ENCODE measurements at places on chromosomes 2 and 18.

DNA sequence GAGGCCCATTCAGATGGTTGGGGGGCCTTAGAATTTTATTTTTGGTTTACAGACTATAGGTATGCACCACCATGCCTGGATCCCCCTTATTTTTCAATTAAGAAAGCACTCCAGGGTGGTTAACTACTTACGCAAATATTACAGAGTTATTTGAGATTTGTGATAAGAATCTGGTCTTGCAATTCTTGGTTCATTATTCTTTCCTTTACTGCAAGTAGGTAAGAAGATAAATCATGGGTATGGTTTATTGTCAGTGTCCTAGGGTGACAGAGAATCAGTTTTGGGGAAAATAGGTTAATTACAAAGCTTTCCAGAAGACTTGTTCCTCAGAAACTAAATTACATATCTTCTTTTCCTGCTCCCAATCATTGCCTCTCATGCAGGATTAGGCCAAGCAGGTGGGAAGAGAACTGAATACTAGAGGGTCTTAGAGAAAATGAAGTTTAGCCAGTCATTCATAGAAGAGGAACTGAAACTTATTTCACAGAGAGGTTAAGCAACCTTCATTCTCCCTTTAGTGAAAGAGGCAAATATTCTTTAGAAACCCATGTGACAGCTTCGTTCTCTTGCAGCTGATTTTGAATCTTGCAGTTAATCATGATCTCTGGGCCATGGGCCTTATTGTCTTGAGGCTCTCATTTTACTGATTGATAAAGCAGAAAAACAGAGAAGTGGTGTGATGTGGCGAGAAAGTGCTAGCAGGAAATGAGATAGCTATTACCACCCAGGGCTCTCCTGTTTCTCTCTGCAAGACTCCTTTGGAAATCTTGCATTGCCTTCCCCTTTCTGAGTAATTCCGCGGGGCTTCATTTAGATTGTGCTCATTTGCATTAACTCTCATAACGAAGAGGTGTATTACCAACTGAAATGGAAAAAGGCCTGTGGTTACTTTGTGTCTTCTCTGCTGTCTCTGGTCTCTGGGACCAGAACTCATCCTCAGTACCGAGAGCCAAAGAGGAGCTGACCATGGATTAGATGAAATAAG, 44.8 kb upstream of the ARHGAP25 start:
- DNase-seq, result no peak

- no peak for DNase-seq
Observed at GRCh38 chr2:44752761-44753160, 188.7 kb upstream of the SIX3 start.

DNA sequence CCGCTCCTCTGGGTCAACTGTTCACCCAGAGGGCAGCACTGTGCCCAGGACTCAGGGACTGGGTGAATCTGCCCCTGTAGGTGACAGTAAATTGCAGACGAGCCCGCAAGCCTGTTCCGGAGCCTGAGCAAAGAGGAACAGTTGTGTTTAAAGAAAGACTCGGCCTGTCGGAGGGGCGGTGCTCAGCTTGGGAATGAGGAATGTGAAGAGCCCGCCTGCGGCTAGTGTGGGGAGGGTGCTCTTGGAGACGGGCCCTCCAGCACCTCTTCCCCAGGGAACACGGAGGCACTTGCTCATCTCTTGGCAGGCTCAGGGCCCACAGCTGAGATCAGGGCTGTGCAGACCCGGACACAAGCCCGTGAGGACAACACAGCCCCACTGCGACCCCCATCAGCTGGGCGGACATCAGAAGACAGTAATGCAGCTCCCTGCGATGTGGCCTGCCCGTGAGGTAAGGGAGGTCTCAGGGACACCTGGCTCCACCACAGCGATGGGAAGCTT, 299.0 kb downstream of the NDUFA10 start:
- no peak for DNase-seq

DNA sequence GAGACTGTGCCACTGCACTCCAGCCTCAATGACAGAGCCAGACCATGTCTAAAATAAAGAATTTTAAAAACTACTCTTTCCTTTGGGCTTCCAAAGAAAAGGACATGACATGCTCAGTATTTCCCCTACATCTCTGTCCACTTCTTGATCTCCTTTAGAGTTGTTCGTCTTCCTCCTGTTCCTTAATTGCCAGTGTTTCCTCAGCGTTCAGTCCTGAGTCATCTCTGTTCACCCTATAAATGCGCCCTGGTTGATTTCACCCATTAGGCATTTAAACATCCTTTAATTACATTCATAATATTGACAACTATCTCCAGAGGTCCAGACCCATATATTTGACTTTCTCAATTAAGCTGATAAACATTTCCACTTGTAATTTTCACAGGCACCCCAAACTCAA, 64.0 kb downstream of the AAK1 start:
- DNase-seq, result no peak

DNA sequence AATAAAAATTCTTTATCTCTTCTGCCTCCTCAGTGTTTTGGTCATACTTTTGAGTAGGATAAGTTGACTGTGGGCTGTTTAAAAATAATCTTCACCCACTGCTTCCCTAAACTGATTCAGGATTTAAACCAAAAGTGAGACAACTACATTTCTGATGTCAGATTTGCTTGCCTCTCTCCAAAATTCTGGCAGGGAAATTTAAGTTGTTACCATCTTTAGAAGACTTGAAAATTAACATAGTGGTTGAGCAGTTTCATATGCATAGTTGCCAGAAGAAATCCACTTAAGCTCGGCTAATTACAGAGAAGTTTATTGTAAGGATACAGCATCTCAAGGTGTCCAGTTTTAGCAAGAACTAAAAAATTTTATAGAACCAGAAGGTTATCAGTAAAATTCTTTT, 57.0 kb downstream of the MAIP1 start:
- DNase-seq, result no peak

GRCh38 chr2:236753606-236754270, 184.1 kb downstream of the ACKR3 start:
- no peak for DNase-seq

- no peak for DNase-seq
Observed at GRCh38 chr2:135898234-135898786, 22.1 kb upstream of the MCM6 start.

GRCh38 chr2:101540518-101540917, 65.6 kb upstream of the RFX8 start:
- no peak for DNase-seq

DNA sequence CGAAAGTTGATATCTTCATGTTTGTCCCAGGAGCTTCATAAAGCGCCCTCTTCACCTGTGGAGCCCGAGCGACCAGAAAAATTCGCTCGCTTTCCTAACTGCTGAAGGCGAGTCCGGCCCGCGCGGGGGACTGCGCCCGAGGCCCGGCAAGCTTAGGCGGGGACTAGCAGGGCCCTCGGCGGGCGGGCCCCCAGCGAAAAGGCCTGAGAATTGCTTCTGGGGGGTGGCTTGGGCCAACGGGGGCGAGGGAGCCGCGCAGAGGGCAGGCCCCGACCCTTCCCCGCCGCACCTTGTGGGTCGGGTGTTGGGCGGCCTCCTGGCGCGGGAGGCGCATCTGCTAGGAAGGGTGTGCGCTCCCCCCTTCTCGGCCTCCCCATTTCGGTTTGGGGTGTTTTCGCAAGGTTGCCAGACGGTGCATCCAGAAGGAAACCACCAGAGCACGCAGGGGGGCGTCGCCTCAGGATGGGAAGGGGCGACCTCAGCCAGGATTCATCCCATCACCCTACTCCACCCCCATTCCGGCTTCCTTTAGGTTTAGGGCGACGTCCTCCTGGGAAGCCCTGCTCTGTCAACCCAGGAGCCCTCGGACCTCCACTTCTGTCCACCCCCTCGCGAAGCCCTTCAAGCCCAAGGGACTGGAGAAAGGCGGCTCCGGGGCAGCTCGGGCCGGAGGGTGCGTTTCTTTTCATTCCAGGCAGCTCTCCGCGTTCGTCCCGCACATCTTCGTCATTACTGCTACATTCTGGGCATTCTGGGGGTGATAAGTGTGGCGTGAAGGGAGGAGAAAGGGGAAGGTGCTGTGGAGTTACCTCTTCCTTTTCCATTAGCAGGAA, 9.1 kb downstream of the SP9 start:
- DNase-seq, result no peak

DNA sequence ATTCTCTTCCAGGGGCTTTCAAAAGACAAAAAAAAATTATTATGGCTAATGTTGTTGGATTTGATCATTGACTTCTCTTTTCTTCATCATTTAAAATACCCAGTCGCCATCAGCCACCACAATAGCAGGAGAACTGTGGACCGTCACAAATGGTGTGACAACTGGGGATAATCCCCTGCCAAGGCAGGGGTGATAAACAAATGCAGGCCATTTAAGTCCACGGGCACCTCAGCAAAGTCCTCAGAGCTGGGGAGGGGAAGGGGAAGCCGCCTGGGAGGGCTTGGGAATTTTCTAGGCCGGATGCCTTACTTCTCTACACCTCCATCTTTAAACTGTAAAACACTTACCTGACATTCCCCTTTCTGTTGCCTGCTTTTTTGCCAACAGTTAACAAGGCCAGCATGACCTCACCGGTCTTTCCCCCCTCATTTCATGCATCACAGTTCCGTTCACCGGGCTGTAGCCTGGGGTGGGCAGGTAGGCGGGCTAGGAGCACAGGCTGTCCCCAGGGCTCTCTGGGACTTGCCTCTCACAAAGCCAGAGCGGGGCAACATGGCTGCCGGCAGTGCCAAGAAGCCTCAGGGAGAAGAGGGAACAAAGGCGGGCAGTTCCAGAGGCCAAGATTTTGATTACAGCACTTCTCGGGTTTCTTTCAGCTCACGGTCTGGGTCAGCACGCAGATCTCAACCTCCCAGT, 820.4 kb downstream of the BCL11A start:
- no peak for DNase-seq

- DNase-seq, result no peak
Observed at GRCh38 chr2:235806986-235807750, 313.3 kb downstream of the AGAP1 start.

Measured in HS-5 (cell line).